ENCODE measurements at places on chromosomes 13 and 19.

DNA sequence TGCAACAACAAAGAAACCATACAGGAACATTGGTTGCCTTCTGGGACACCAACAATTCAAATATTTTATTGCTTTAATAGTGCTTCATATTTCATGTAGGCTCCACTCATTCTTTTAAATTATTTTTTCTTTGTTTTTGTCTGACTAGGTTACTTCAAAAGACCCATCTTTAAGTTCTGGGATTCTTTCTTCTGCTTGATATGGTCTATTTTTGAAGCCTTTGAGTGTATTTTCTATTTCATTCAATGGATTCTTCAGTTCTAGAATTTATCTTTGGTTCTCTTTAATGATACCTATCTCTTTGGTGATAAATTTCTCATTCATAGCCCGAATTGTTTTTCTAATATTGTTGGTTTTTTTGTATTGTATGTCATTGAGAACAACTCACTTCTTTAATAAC lies 38.6 kb downstream of the IGFL3 start:
- no peak for DNase-seq

- no peak for DNase-seq
Observed at GRCh38 chr13:67791047-67791446, 560.9 kb upstream of the PCDH9 start.

GRCh38 chr13:71858647-71859046 lies 8.4 kb downstream of the DACH1 start:
- DNase-seq: no peak

GRCh38 chr13:100196375-100196774 lies 107.5 kb downstream of the PCCA start:
- no peak for DNase-seq

DNA sequence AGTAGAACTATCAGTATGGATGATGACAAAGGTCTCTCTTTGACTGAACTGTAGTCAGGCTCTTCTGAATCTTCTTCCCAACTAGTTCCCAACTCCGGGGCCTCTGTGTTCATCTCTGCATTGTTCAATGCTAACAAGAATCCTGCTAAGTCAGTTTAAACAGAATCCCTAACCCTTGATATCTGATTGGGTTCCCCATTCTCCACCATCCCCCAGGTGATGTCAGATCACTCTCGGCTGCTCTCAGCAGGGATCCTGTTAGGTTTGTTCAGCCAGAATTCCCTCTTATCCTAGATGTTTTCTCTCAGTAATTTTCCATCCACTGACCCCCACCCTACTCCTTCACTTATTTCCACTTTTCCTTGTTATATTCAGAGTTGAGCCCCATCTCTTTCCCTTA lies 223.6 kb downstream of the RGCC start:
- no peak for DNase-seq

- no peak for DNase-seq
Observed at GRCh38 chr19:40607311-40608239, 6.4 kb downstream of the LTBP4 start.

DNA sequence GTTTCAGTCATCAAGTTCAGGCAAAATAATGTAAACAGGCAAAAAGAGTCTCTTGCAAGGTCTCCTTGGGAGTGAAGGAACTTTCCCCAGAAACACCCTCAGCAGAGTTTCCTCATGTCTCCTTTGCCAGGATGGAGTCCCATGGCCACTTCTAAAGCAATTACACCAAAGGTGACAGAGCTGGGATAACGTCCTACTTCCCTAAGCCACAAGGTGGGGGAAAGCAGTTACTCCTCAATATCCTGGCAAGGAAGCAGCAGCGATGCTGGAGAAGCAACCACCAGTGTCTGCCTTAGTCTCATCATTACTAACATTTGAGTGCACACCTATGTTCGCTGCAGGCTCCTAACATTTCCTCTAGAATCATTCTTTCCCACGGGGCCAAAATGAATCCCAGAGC lies 88.6 kb downstream of the UBL3 start:
- no peak for DNase-seq

GRCh38 chr19:46886546-46887239 lies 25.9 kb downstream of the ARHGAP35 start:
- DNase-seq: no peak

GRCh38 chr19:35388277-35389054 lies 17.6 kb downstream of the GPR42 start:
- no peak for DNase-seq

- DNase-seq: peak; percentile 36
Observed at GRCh38 chr19:47280183-47280797, 5.6 kb downstream of the INAFM1 start.

- DNase-seq: peak; percentile 37
Observed at GRCh38 chr13:51523082-51523518, 61.2 kb upstream of the WDFY2 start.

DNA sequence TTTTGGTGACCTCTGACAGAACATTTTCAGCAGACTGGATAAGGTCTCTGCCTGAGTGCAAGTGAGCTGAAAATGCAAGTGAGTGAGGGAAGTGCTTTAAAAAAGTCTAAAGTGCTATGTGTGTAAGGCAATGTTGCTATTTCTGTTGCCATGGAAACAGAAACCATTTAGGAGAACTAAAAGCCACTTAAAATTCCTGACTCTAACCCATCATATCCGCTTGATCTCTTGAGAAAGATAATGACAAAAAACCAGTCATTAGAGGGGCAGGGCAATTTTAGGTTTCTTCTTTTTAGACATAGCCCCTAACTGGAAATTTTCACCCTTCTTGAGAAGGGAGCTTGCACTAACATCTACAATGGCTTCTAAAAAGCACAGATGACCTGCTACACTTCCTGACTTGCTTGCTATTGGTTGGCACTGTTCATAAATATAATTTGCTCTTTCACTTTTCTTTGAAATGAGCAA lies at the start of gene CYSLTR2:
CYSLTR2 (plus strand) TSS at position 458 of the 468 bp plus-strand sequence. CDS start 52,889 bp downstream, outside the sequence.
- no peak for DNase-seq

GRCh38 chr13:84137292-84137691 lies 255.0 kb upstream of the SLITRK1 start:
- DNase-seq: no peak

DNA sequence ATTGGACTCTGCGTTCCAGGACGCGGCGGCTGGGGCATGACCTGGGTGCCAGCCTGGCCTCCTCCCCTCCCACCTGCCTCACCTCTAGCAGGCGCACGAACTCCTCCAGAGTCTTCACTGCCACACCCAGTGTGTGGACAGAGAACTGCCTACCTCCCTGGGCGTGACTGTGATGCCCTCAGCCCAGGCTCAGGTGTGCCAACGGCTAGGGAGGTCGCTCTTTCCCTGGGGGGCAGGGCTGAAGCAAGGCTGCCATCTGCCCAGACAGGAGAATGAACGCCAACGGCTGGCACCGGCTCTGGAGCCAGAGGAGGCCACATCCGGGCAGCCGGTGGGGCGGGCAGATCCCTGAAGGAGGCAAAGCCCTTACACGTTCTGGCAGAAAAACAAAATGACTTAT lies 11.3 kb downstream of the NANOS3 start:
- no peak for DNase-seq

- no peak for DNase-seq
Observed at GRCh38 chr13:32917504-32917903, 98.7 kb upstream of the KL start.

DNA sequence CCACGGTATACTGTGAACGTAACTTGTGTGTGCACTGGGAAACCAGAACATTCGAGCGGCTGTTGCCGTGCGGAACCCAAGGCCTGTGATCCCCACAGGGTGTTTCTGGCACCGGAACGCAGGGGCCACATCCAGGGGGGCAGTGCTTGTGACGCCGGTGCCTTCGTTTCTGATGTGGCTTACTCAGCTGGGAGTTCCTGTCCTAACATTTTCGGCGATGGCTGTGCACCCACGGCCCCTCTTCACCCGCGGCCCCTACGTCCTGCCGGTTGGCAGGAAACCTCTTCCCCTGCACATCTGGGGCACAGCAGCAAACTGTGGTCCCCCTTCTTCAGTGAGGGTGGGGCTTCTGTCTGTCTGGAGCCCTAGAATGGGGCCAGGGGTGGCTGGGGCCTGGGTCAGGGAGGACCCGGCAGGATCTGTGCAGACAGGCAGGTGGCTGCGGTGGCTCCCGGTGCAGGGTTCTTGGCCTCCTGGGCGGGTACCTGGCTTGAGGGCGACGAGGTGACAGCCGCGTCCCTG lies 26.2 kb downstream of the CSNK1G2 start:
- no peak for DNase-seq

DNA sequence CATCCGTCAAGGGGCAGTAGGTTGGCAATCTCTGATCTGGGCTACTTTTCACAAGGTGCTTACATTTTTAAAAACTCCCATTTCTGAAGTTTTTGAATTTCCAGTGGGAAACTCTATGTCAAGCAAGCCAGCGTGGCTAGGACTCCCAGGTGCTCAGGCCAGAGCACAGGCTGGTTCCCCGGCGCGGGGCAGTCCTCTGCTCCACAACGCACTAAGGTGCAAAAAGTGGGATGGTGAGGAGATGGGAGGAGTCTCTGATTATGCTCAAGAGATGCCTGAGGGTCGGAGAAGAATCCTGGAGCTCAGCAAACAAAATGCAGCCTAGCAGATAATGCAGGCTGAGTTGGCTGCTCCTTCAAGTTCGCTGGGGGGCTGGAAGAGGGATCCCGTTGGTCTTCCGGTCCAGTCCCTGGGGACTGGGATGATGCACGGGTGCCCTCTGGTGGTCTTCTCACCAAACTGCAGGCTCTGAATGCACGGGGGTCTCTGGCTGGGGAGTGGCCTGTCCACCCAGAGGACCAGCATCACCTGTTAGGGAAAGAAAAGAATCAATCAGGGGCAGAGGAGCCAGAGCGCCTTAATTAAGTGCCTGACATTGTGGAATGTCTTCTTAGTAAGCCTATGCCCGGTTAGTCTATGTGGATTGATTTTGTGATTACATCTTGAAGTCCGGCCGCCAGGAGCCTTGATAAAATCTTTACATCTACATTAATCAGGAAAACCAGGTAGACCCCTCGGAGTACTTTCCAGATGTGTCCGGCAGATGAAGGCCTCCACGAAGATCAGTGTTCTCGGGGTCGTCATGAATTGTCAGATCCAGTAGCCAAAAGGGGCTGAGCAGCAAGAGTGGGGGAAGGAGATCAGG lies 244.4 kb upstream of the MAB21L1 start:
- DNase-seq: peak; percentile 56
